Testis (tissue), 5 donors: ENCODE measurements at places on chromosomes 16 and 17. TPM values are rescaled to one million over a fixed set of nuclear protein-coding genes. Genes with fewer than 3 reads are reported as not detected.

GRCh38 chr16:74438492-74438979 is 17.3 kb upstream of the CLEC18B start:
- no peaks in the 10 kb centered on the region for H3K36me3 ChIP-seq
- H3K27me3 ChIP-seq: no peaks in the 10 kb centered on the region
- H3K27ac ChIP-seq: no peak overlapping the region
- no peak overlapping the region for H3K4me3 ChIP-seq
- H3K4me1 ChIP-seq: no peaks in the 10 kb centered on the region
- no peak for DNase-seq

The SPATA33 gene
- total RNA-seq: 45.8 TPM

GRCh38 chr16:89909777-89910716 is 8.6 kb upstream of the MC1R start:
- DNase-seq: peak; percentile 92
- H3K27me3 ChIP-seq: no peaks in the 10 kb centered on the region
- H3K36me3 ChIP-seq: no peaks in the 10 kb centered on the region

DNA sequence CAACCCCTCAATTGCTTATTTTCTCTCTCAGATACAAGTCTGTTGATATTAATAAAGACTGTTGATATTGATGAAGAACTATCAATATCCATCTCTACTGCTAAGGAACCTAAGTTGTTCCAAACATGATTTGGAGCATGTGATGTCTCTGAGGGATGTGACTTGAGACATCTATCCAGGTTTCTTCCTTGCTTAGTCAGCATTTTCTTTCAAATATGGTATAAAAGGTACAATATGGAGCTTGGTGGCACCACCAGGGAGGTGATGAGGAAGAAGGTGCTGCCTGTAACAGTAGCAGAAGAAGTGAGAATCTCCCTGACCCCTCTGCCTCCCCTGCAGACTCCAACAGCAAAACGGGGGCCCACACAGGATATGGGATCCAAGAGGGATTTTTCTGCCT is 329.0 kb downstream of the MAF start:
- no peak overlapping the region for H3K4me3 ChIP-seq
- no peaks in the 10 kb centered on the region for H3K4me1 ChIP-seq
- no peaks in the 10 kb centered on the region for H3K27me3 ChIP-seq
- no peaks in the 10 kb centered on the region for H3K36me3 ChIP-seq
- no peak for DNase-seq

GRCh38 chr16:11232852-11233726 is 22.9 kb downstream of the SOCS1 start:
- no peaks in the 10 kb centered on the region for H3K36me3 ChIP-seq
- H3K4me3 ChIP-seq: no peak overlapping the region
- H3K4me1 ChIP-seq: peaks cover 7% of the 10 kb centered on the region
- DNase-seq: no peak
